A673 (cell line): ENCODE measurements at places on chromosomes 12 and 14.

DNA sequence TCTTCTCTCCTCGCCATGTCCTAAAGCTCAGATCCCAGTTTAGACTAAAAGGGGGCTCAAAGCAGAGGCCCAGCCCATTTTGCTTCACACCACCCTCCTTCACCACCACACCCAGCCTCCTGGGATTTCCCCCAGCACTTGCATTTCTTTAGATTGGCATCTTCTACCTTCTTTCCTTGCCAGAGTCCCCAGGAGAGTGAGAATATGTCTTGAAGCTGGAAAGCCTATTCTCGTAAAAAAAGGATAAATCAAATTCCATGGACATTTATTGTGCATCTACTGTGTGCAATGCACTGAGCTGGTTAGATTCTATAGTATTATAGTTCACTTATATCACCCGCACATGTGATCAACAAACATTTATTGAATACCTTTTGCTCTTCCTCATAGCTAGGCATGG is 10.2 kb downstream of the FBXW8 start:
- no peak for DNase-seq

DNA sequence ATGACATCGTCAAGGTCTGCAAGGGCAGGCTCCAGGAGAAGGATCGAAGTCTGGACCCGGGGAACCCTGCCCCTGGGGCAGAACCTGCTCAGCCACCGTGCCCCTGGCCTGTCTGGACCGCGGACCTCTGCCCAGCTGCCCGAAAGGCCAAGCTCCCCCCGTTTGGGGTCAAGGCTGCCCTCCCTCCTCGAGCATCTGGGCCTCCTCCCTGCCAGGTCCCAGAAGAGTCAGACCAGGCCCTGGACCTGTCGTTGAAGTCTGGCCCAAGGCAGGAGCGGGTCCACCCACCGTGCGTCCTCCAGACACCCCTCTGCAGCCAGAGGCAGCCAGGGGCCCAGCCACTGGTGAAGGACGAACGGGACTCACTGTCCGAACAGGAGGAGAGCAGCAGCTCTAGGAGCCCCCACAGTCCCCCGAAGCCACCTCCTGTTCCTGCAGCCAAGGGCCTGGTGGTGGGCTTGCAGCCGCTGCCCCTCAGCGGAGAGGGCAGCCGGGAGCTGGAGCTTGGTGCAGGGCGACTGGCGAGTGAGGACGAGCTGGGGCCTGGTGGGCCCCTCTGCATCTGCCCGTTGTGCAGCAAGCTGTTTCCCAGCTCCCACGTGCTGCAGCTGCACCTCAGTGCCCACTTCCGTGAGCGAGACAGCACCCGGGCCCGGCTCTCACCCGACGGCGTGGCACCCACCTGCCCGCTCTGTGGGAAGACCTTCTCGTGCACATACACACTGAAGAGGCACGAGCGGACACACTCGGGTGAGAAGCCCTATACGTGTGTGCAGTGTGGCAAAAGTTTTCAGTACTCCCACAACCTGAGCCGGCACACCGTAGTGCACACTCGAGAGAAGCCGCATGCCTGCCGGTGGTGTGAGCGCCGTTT is 856 bp downstream of the ZBTB42 start:
- DNase-seq = no peak

DNA sequence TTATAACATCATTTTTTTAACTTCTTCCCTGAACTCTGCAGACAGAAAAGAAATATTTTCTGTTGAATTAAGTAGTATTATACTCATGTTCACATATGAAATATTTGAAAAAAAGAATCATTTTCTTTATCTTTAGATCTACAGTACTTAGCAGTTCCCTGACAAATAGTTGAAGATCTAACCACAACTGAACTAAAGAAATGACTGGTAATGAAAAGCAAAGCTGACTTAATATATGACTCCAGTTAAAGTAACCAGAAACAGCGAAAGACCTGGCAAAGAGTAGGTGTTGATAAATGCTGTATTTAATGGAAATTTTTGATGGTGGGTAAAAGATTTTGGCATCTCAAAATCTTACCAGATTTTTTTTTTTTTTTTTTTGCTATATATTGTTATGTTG is 207.1 kb upstream of the SLC16A7 start:
- DNase-seq = no peak

DNA sequence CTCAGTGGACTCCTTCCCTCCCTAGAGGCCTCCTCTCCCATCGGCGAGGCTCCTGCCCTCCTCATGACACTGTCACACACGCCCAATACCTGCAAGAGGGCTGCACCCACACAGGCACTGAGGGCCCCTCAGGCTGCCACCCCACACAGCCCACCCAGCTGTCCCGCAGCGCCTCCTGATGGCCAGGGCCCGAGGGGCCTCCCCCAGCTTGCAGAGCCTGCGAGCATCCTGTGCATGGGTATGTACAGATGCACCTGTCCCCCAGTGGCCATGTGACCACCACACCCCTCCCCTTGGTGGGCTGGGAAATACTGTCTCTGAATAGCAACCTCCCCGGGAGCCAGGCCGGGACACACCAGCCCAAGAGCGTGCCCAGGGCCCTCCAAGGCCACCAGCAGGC is 19.0 kb upstream of the NUDT14 start:
- DNase-seq = no peak

- no peak for DNase-seq
Observed at GRCh38 chr12:19382563-19382962, 56.7 kb upstream of the AEBP2 start.

GRCh38 chr12:97216848-97217247 is 245.8 kb upstream of the RMST start:
- DNase-seq = no peak

DNA sequence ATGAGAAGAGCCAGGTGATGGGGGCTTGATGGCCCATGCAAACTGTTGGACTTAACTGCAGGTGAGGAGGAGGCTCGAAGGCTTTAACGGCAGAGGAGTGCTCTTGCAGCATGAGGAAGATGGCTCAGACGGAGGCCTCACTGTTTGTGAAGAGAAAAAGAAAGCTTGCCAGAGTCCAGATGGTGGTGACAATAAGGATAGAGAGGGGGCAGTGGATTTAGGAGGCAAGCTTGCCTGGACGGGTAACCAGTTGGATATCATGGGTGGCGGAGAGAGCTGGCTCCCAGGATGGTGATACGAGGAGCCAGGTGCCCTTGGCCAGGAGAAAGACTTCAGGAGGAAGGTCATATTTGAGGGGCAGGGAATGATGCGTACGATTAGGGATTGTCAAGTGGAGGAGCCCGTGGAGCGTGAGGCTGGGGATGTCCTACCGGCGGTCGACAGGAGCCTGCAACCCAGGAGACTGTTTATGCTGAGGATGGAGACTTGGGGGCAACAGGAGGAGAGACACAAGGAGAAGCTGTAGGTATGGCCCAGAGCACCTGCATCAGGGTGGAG is 71.8 kb downstream of the CACNA1C start:
- no peak for DNase-seq

GRCh38 chr14:24149302-24149969 is 2.1 kb downstream of the RNF31 start:
- DNase-seq = no peak
